ENCODE measurements at places on chromosomes 2 and 18.

DNA sequence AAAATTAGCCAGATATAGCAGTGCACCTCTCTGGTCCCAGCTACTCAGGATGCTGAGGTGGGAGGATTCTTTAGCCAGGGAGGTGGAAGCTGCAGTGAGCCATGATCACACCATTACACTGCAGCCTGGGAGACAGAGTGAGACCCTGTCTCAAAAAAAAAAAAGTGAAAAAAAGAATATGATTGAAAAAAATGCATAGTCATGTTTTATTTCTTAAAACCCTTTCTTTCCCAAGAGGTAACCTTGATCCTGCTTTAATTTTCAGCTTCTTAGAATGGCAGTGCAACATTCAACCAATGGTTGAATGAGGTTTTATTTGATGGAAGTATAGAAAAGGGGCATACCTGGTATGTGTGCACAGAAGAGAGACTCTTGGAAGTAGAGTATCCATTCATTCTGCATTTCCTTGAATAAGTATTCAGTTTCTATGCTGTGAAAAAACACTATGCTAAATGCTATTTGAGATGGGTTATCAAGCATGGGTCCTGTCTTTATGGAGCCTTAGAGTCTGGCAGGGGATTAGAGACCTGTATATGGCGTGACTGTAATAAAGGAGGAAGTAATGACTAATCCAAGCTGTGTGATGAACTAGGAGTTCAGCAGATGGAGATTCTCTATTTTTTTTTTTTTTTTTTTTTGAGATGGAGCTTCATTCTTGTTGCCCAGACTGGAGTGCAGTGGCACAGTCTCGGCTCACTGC, 146.3 kb downstream of the WDSUB1 start:
- no peak for DNase-seq

DNA sequence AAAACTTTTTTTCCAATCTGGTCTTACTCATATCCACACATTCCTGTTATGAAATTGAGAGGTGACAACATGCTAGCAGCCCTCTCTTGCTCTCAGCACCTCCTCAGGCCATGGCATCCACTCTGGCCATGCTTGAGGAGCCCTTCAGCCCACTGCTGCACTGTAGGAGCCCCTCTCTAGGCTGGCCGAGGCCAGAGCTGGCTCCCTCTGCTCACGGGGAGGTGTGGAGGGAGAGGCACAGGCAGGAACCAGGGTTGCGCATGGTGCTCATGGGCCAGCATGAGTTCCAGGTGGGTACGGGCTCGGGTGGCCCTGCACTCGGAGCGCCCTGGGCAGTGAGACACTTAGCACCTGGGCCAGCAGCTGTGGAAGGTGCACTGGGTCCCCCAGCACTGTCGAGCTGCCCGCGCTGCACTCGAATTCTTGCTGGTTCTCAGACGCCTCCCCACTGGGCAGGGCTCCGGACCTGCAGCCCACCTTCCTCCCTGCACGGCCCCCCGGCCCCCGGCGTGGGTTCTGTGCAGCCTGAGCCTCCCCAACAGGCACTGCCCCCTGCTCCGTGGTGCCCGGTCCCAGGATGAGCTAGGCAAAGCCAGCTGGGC, 1669.6 kb upstream of the CELF4 start:
- no peak for DNase-seq

- DNase-seq = no peak
Measured at GRCh38 chr2:53353135-53354114, 414.2 kb upstream of the CHAC2 start.

- DNase-seq = no peak
Measured at GRCh38 chr2:56334622-56335021, 150.8 kb downstream of the CCDC85A start.

DNA sequence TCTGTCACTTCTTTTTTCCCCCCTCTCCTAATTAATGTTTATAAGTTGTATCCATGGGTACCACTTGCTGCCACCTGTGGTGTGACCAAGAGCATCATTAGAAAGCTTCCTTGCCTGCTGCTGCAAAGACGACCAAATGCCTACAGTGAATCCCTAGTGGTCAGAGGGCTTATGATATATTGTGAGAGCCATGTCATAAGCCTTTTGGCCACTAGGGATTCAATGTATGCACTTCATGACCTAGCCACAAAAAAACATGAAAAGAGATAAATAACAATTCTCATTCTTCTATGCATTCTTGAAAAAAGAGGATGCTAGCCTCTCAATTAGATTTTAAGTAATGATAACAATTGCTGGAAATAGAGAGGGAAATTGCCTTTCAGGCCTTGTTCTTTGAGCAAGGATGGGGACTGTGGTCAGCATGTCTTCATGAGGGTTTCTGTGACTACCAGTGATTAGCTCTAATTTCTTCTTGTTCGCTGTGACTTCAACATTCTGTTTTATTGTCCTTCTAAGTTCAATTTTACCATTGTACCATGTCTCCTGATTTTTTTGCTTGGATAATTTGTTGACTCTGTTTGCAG, 435.3 kb downstream of the TGIF1 start:
- DNase-seq = no peak

- no peak for DNase-seq
Measured at GRCh38 chr18:32093523-32093922, 1.8 kb downstream of the RNF138 start.

GRCh38 chr2:88016960-88017779, 823 bp upstream of the RNU2-63P start:
- peak; percentile 10 for DNase-seq

DNA sequence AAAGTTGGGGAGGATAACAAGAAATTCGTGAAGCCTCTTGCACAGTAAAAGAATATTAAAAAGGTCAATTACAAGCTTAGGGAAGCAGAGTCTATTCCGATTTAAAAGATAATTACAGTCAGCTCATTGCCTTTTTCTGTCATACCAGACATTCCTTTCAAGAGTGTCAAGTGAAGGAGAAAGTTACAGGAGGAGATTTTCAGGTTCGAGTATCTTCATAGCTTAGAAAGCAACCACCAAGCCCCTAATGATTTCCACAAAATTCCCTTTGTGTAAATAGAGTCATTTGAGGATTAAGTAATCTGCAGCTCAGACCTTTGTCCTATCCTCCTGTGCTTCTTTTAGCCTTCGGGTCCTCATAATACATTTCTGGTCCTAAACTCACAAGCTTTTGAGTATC, 414.9 kb downstream of the CDH2 start:
- DNase-seq = no peak

GRCh38 chr2:3170792-3171455, 206.7 kb downstream of the EIPR1 start:
- DNase-seq = no peak

All from stimulated activated CD4-positive, alpha-beta T cell treated with anti-CD3 and anti-CD28 coated beads, Interleukin-1b, Interleukin-23, amount 100 ng/mL, for 1 hour (primary cell).